Sigmoid colon (tissue), 7 donors: ENCODE measurements at places on chromosomes 5 and 9.

- DNase-seq, result no peak
These were observed 555.2 kb downstream of the ACTL7B start for GRCh38 chr9:108300306-108301287.

- DNase-seq, result no peak
These were observed 4.3 kb downstream of the ZBTB34 start for GRCh38 chr9:126864771-126865170.

DNA sequence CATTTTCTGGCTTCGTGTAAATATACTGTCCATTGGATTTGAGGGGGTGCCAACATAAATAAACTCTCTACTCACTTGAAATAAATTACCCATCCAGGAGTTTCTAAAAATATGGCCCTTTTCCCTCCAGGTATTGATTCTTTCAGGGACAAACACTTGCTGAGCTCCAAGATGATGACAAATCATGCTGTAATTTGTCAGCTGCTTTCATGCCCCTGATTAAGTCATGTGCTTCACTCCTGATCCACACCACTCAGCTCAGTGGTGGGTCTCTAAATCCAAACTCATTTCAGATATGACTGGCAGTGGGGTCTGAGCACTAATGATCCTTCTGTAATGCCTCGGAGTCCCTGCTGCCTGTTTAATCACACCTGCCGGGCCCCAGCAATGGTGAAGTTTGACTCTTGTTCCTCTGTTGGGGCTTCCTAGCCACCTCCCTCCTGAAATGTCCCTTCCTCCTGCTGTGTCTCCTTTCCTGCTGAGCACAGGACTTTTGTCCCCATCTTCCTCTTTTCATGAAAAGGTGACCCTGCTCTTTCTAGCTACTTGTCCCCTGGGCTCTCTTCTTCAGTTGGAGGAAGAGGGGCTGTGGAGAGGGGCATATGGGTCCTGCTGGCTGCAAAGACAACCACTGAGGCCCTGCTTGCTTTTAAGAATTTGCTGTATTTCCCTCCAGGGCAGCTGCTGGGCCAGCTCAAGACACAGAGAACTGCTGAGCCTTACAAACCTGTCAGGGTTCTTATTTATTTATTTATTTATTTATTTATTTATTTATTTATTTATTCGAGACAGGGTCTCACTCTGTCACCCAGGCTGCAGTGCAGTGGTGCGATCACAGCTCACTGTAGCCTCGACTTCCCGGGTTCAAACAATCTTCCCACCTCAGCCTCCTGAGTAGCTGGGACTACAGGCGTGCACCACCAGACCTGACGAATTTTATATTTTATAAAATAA is 200.0 kb downstream of the ATP10B start:
- no peak for DNase-seq

GRCh38 chr5:57492632-57493031 is 10.0 kb upstream of the ACTBL2 start:
- DNase-seq, result no peak
